Thoracic aorta (tissue), 2 donors: ENCODE measurements at places on chromosomes 16 and 17. TPM values are rescaled to one million over a fixed set of nuclear protein-coding genes. Genes with fewer than 3 reads are reported as not detected.

TXNDC17 gene
- 90.6 TPM for total RNA-seq

DNA sequence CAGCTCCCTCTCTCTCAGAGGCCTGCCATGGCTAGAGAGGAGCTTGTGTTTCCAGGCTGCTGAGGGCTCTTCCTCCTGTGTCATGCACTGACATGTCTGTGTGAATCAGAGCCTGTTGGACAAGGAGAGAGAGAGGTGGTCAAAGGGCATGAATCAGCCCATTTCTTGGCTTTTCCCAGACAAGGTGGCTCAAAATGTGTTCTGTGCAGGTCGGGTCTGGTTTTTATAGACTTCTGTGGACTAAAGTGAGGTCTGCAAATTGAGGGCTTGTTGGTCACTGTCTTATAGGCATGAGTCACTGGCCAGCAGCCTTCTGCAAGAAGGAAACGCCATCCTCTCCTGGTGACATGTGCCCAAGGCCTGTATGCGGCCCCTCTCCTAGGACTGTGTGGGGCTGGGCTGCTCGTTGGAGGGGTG lies 97.9 kb downstream of the FOXL1 start:
- H3K4me1 ChIP-seq: peaks cover 23% of the 10 kb centered on the region
- no peak overlapping the region for H3K27ac ChIP-seq
- H3K27me3 ChIP-seq: no peaks in the 10 kb centered on the region
- no peak overlapping the region for H3K4me3 ChIP-seq
- H3K36me3 ChIP-seq: no peaks in the 10 kb centered on the region

DNA sequence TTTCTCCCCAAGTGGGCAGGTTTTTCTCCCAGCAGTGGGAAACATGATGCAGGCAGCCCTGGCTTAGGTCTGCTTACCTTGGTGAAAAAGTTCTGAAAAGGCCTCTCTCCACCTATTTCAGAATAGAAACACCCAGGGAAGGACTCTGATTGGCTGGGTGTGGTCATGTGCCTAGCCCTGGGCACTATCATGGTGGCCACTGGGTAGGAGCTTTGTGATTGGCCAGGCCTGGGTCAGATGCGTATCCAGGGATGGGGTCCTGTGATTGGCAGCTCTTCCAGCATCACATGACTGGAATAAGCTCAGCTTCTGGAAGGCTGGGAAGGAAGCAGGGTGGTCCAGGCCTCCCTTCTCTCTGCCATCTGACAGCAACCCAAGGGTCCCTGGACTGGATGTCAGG lies 53.5 kb downstream of the ZDHHC7 start:
- H3K36me3 ChIP-seq: no peaks in the 10 kb centered on the region
- H3K27me3 ChIP-seq: no peaks in the 10 kb centered on the region
- H3K4me3 ChIP-seq: no peak overlapping the region
- no peak overlapping the region for H3K27ac ChIP-seq
- no peak for DNase-seq
- H3K4me1 ChIP-seq: no peaks in the 10 kb centered on the region

GRCh38 chr17:16888413-16889087 lies 83.4 kb downstream of the TNFRSF13B start:
- H3K4me1 ChIP-seq: peaks cover 9% of the 10 kb centered on the region
- no peak overlapping the region for H3K4me3 ChIP-seq
- no peak overlapping the region for H3K27ac ChIP-seq
- no peaks in the 10 kb centered on the region for H3K27me3 ChIP-seq
- no peak for DNase-seq

- no peak overlapping the region for H3K27ac ChIP-seq
- H3K36me3 ChIP-seq: no peaks in the 10 kb centered on the region
- no peak for DNase-seq
- H3K4me3 ChIP-seq: no peak overlapping the region
Observed at GRCh38 chr16:17723531-17724134, 252.9 kb upstream of the XYLT1 start.

DNA sequence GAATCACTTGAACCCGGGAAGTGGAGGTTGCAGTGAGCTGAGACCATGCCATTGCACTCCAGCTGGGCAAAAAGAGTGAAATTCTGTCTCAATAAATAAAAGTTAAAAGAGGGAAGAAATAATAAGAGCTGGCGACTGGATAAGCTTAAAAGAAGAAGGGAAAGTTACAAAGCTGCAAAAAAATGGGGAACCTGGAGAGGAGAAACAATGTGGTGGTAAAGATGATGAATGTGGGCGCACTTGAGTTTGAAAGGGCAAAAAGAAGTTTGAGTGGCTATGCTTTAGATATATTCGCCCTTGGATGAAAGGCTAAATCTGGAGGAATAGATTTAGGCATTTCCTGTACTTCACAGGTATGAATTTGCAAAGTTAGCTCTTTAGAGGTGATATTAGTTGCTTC lies 53.0 kb upstream of the YPEL2 start:
- no peak for DNase-seq
- H3K36me3 ChIP-seq: no peaks in the 10 kb centered on the region
- no peak overlapping the region for H3K27ac ChIP-seq
- no peaks in the 10 kb centered on the region for H3K4me1 ChIP-seq
